ENCODE measurements at places on chromosomes 2 and 18.

DNA sequence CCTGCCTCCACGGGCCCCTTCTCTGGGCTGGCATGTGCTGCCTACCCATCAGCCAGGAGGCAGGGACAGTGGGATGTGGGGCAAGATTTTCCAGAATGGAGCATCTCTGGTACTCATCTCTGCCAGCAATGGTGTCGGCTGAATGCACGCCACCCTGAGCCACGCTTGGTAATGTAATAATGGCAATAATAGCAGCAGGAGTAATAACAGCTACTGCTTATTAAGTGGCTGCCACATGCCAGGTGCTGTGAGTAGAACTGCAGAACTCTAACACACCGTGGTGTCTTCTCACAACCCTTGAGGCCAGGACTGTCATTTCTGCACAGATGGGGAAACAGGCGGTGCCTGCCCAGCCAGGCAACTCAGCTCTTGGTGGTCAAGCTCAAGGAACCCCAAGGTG, 113.6 kb downstream of the CELF4 start:
- no peak for DNase-seq

- DNase-seq = no peak
Measured at GRCh38 chr2:233063269-233063975, 3.3 kb downstream of the INPP5D start.

DNA sequence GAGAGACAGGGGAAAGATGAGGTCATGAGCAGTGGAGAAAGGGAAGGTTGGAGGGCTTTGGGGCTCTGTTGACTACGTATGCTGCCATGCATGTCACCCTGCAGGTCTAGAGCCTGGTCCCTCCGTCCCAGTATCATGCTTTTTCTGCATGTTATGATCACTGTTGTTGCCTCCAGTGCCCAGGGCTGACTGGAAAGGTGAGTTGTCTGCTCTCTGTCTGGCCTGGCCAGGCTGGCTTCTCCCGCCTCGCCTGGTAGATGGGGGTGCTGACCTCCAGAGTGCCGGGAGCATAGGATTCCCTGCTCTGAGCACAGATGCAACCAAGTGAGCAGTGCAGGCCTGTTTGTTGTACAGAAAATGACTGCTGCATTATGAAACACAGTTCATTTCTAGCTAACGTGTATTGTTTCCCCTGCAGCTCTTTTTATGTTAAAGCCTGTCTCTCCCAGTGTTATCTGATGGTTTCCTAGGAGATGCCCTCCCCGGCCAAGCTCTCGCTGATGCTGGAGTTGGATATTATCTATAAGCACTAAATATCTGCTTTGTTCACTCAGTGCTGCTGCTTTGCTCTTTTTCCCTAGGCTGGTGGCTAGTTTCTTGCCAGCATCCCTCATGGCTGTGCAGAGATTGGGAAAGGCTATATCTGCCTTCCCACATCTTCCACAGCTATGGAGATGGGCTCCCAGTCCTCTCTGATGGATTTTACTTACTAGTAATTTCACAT, 158.2 kb downstream of the TDRD15 start:
- DNase-seq = no peak

GRCh38 chr2:237222178-237222577, 136.5 kb downstream of the COPS8 start:
- DNase-seq = no peak

DNA sequence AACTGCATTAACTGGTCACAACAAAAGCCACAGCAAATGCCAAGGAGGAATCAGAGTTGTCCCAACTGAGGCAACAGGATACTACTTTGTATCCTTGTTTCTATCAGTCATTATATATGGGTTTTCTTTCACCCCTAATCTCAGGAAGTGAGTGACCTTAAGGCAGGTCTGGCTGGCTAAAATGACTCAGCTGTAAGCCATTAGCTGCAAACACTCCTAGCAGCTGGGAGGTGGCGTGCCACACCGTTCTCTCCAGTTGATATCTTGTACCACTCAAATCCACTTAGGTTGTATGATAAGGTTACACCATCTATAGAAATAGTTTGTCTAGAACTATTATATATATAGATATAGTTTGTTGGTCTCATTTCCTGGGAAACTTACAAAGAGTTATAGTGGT, 171.1 kb upstream of the MC4R start:
- DNase-seq = no peak

GRCh38 chr2:108490506-108491122, 41.6 kb downstream of the GCC2 start:
- DNase-seq = no peak
